Activated CD4-positive, alpha-beta T cell treated with anti-CD3 and anti-CD28 coated beads, Interleukin-2, Interleukin-6, amounts not matched to agents 100 ng/mL and 50 ng/mL, durations not matched to agents 16 hours and 8 hours (primary cell): ENCODE measurements at places on chromosomes 7 and 10.

- no peak for DNase-seq
Measured at GRCh38 chr10:96524741-96525140, 11.0 kb upstream of the TLL2 start.

DNA sequence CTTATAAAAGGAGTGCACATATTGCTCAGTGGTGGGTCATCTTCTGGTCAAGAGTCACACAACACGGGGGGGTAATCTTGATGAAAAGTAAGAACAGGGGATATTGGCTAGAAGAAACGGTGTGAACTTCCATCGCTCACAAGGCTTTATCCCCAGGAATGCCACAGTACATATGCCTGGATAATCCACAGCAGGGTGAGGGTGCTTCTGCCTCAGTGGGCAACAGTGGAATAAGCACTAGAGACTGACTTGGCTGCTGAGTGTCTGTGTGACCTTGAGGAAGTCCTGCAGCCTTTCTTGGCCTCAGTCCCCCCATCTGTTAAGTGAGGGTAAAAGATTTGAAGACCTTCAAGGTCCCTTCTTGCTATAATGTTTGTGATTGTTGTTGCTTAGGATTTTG, 44.9 kb upstream of the SHH start:
- no peak for DNase-seq

DNA sequence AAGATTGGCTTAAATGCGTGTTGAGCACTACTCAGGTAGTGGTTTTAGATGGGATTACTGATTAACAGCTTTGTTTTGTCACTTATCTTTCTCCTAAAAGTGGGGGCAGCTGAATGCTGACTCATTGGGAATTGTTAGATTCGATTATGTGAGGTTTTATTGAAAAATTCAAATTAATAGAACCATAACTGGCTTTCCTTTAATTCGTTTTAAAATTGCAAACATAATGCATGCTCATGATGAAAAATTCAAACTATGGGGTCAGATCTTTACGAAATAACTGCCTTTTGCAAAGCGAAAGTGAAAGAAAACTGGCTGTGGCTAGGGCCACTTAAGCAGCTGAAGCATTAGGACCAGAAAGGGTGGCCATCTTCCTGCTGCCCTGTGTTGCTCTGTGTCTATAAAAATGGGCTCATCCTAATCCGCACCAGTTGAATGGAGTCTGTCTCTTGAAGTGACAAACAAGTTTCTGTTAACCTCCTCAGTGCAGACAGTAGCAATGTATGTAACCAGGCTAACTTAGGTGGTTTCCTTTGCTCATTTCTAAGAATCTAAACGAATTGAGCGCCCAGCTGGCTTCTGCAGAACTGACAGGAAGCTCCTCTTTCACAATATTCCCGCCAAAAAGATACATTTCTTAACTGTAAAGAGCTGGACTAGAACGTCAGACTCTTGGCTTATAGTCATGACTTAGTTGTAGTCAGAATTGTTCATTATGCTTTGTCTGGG, 27.8 kb downstream of the DENND10 start:
- peak; percentile 89 for DNase-seq

- no peak for DNase-seq
Measured at GRCh38 chr7:100547872-100548271, 8.9 kb downstream of the AGFG2 start.

DNA sequence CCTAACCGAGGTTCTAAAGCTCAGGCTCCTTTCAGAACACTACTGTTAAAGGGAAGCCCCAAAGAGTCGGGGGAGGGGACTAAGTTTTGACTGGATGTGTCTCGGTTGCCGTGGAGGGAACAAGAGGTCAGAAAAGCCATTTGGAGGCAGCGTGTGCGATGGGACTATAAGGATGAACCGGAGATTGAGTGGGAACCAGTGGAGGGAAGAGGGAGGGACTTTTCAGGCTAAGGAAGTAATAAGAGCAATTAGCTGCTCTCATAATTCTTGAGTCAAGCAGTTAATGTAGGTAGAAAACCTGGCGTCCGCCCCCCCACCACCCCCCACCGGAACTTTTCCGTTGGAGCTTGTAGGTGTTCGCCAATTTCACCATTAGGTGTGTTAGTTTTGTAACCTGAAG, 491 bp upstream of the AKAP9 start:
- DNase-seq, result peak; percentile 42

DNA sequence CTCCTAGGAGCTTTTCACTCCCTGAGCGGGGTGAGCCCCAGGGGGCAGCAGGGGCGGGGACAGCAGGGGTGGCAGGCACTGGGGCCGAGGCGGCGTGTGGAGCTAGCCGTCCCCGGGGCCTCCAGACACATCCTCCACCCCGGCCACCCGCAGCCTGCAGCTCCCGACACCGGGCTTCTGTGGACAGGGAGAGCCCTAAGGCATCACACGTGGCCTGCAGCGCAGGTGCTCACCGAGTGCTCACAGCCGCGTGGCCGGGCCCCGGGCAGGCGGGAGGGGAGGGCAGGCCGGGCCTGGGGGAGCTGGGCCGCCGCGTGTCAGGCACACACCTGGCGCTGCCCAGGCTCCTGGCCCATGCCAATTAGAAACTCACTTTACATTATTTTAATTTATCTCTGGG, 51.4 kb downstream of the MICALL2 start:
- no peak for DNase-seq

GRCh38 chr10:87930934-87931835, 67.8 kb downstream of the PTEN start:
- DNase-seq, result peak; percentile 38

GRCh38 chr10:5424751-5425150, 12.4 kb downstream of the NET1 start:
- no peak for DNase-seq

- no peak for DNase-seq
Measured at GRCh38 chr10:68828833-68829232, 1.5 kb downstream of the STOX1 start.

GRCh38 chr7:17043012-17043877, 161.5 kb upstream of the AGR3 start:
- peak; percentile 23 for DNase-seq

- no peak for DNase-seq
Measured at GRCh38 chr7:97752215-97752614, 20.3 kb downstream of the TAC1 start.

DNA sequence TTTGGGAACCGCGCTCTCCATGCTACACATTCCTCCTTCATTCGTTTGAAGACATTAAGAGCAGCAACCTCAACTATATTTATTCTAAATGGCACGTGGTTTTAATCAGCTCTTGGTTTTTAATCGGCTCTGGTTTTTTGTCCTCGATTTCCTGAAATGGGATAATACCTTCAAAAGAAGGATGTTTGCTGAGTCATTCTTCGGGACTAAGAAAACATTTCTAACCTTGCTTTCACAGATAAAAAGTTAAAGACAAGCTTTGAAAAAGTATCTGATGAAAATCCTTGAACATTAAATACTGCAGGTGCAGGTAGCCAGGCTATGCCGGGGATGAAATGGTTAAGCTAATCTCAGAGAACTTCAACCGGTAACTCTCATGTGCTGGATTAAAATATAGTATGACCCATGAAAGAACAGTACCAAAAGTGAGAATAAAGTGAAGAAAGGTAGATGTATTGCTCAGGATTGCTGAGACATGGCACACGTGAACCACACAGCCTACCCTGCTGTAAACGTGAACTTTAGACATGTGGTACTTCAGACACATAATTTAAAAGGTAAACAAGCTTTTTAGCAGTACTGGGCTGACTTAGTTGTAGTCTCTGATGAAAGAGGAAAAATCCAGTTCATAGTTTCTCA, 89.1 kb downstream of the PTPRN2 start:
- DNase-seq, result no peak

DNA sequence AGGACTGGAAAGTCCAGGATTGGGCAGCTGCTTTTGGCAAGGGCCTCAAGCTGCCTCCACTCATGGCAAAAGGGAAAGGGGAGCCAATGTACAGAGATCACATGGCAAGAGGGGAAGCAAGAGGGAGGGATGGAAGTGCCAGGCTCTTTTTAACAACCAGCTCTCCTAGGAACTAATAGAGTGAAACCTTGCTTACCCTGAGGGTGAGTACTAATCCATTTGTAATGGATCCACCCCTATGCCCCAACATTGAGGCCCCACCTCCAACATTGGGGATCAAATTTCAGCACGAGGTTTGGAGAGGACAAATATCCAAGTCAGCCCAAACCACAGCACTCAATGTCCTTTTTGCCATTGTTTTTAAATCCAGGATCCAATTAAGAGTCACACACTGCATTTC, 12.5 kb downstream of the HABP2 start:
- no peak for DNase-seq

GRCh38 chr10:110326351-110327032, 21.8 kb upstream of the SMNDC1 start:
- DNase-seq, result no peak

- no peak for DNase-seq
Measured at GRCh38 chr10:30893208-30893607, 138.5 kb downstream of the ZNF438 start.

- DNase-seq, result no peak
Measured at GRCh38 chr7:135666156-135666555, 3.8 kb downstream of the STMP1 start.

GRCh38 chr10:52818019-52818418, 45.4 kb upstream of the MBL2 start:
- peak; percentile 55 for DNase-seq

DNA sequence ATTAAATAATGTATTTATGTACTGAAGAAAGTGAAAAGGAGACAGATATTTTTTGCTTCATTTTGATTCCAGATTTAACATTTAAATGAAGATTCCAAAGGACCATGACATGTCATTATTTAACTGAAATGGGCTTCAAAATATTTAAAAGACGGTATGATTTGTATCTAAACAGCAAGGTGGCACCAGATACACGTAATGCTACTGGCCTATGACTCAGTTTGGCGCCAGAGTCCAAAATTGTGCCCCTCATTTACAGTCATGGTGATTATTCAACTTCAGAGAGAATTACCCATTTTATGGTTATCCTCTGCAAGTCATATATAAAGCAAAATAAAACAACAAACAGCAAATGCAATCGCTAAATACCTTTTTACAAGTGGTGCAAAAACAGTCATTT, 94.5 kb downstream of the ETV1 start:
- no peak for DNase-seq
